Activated CD8-positive, alpha-beta T cell treated with anti-CD3 and anti-CD28 coated beads, Interleukin-2, amount 10 ng/mL, durations not matched to agents 7 days and 5 days (primary cell): ENCODE measurements at places on chromosomes 5 and 9. TPM values are rescaled to one million over a fixed set of nuclear protein-coding genes. Genes with fewer than 3 reads are reported as not detected.
A peak's percentile ranks its signal among the peaks of the same experiment; 100 is the strongest.

- H3K4me1 ChIP-seq: no peaks in the 10 kb centered on the region
- no peak overlapping the region for H3K4me3 ChIP-seq
- H3K36me3 ChIP-seq: no peaks in the 10 kb centered on the region
- no peak for DNase-seq
- peaks cover 2% of the 10 kb centered on the region for H3K27me3 ChIP-seq
These were observed 204.2 kb upstream of the CD180 start for GRCh38 chr5:67400752-67401151.

GRCh38 chr9:86903734-86904085 lies 43.6 kb downstream of the GAS1 start:
- H3K36me3 ChIP-seq: no peaks in the 10 kb centered on the region
- H3K27ac ChIP-seq: no peak overlapping the region
- H3K4me1 ChIP-seq: no peaks in the 10 kb centered on the region
- no peak overlapping the region for H3K4me3 ChIP-seq
- no peak for DNase-seq

DNA sequence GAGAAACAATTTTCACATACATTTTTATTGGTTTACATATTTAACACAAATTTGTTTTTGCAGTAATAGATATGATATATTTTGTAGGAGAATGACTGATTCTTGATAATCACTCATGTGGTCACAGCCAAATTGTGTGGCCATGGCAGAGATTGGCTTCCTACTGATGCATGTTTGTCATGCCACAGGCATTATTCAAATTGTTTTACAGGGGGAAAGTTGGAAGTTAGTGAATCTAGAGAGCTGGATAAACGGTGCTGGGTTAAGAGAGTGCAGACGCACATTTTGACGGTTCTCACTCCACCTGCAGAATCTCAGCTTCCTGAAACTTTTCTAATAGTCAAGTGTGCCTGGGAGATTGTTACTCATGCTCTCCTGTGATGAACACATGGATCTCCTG lies 91.1 kb upstream of the FBN2 start:
- DNase-seq: no peak
- H3K4me3 ChIP-seq: no peak overlapping the region

DNA sequence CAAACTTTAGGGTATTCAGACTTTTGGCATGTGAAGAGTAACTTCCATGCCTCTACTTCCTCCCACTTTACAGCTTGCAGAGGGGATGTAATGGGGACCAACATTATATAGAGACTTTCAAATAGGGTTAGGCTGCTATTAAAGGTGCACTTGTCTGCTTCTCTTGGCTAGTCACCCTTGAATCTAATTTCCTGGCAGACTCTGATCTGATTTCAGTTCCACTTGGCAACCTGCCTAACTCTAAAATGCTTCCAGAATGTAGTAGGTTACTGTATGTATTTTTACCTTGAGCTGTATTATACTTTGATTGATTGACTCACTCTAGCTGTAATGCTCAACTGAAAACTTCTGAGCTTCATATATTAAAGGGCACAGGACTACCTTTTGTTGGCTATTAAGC lies 693.4 kb downstream of the KCTD16 start:
- H3K4me3 ChIP-seq: no peak overlapping the region
- no peak overlapping the region for H3K27ac ChIP-seq
- no peaks in the 10 kb centered on the region for H3K4me1 ChIP-seq
- H3K27me3 ChIP-seq: no peaks in the 10 kb centered on the region
- H3K36me3 ChIP-seq: no peaks in the 10 kb centered on the region

- no peaks in the 10 kb centered on the region for H3K4me1 ChIP-seq
- no peaks in the 10 kb centered on the region for H3K27me3 ChIP-seq
- no peak for DNase-seq
- no peak overlapping the region for H3K4me3 ChIP-seq
- no peak overlapping the region for H3K27ac ChIP-seq
- no peaks in the 10 kb centered on the region for H3K36me3 ChIP-seq
These were observed 2.1 kb downstream of the FAM81B start for GRCh38 chr5:95393279-95393678.

GRCh38 chr5:179287071-179287470 lies 58.2 kb downstream of the ADAMTS2 start:
- no peak overlapping the region for H3K4me3 ChIP-seq
- no peaks in the 10 kb centered on the region for H3K36me3 ChIP-seq
- no peaks in the 10 kb centered on the region for H3K4me1 ChIP-seq
- DNase-seq: no peak
- H3K27ac ChIP-seq: no peak overlapping the region

GRCh38 chr9:2231829-2232228 lies 216.7 kb downstream of the SMARCA2 start:
- no peak for DNase-seq
- peaks cover 14% of the 10 kb centered on the region for H3K4me1 ChIP-seq
- H3K4me3 ChIP-seq: no peak overlapping the region

- no peaks in the 10 kb centered on the region for H3K4me1 ChIP-seq
- no peaks in the 10 kb centered on the region for H3K36me3 ChIP-seq
- H3K27ac ChIP-seq: no peak overlapping the region
These were observed 53.9 kb upstream of the HMHB1 start for GRCh38 chr5:143758015-143758414.

GRCh38 chr9:15307523-15307841 lies 466 bp upstream of the TTC39B start:
- peaks cover 16% of the 10 kb centered on the region for H3K36me3 ChIP-seq
- peak overlapping the region; percentile 99 for H3K4me3 ChIP-seq
- DNase-seq: no peak

Gene ZNF618
- 0.34 TPM for total RNA-seq

Gene FBLL1
- total RNA-seq: 0.21 TPM

Gene WNT8A
- total RNA-seq: not detected

Gene HAVCR2
- total RNA-seq: 77.6 TPM

Gene WHRN
- total RNA-seq: 2.6 TPM

Gene IL5
- total RNA-seq: 0.71 TPM

Gene SMIM33
- 0.32 TPM for total RNA-seq
